ENCODE measurements at places on chromosomes 12 and 14.

GRCh38 chr12:82852529-82852928 lies 165.8 kb downstream of the TMTC2 start:
- DNase-seq: no peak

- no peak for DNase-seq
Measured at GRCh38 chr14:65193916-65194590, 91.7 kb upstream of the MAX start.

- DNase-seq: no peak
Measured at GRCh38 chr14:78763746-78764145, 593.6 kb downstream of the NRXN3 start.

GRCh38 chr12:96571101-96571862 lies 81.9 kb downstream of the CFAP54 start:
- DNase-seq: peak; percentile 49

DNA sequence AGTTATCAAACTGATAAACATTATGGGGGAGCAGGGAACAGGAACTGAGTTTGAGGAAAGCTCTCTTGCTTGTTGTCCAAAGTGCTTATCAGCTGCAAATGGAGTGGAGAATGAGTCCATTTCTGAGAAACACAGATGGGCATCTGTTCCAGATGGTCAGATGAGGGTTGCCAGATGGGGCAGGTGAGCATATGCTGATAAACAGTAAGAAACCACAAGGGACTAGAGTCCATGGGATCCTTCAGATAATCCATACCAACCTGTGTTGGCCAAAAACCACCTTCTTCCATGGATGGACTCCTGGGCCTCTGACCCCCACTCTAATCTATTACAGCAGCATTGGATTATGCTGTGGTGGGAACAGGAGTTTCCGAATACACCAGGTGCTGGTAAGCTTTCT lies 38.3 kb downstream of the GNS start:
- no peak for DNase-seq

GRCh38 chr14:73997108-73997943 lies 21.8 kb downstream of the ENTPD5 start:
- DNase-seq: no peak

GRCh38 chr12:96502949-96503532 lies 13.7 kb downstream of the CFAP54 start:
- DNase-seq: no peak

GRCh38 chr14:76977793-76978720 lies 50.5 kb downstream of the IRF2BPL start:
- peak; percentile 84 for DNase-seq

- DNase-seq: no peak
Measured at GRCh38 chr12:30098677-30099076, 314.9 kb upstream of the TMTC1 start.

GRCh38 chr14:69708586-69709560 lies 58.1 kb upstream of the SRSF5 start:
- peak; percentile 42 for DNase-seq

- DNase-seq: no peak
Measured at GRCh38 chr12:5997260-5997659, 52.2 kb upstream of the ANO2 start.

DNA sequence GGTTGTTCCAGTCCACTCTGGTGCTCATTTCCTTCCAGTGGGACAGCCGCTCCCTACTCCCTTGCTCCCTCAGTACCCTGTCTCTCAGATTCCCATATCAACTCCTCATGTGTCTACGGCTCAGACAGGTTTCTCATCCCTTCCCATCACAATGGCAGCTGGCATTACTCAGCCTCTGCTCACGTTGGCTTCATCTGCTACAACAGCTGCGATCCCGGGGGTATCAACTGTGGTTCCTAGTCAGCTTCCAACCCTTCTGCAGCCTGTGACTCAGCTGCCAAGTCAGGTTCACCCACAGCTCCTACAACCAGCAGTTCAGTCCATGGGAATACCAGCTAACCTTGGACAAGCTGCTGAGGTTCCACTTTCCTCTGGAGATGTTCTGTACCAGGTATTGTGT lies 69.9 kb downstream of the RAD52 start:
- no peak for DNase-seq

- DNase-seq: peak; percentile 68
Measured at GRCh38 chr14:20855652-20856291, 35.4 kb upstream of the RNASE3 start.

GRCh38 chr14:80638620-80639515 lies 302.7 kb downstream of the CEP128 start:
- DNase-seq: no peak

DNA sequence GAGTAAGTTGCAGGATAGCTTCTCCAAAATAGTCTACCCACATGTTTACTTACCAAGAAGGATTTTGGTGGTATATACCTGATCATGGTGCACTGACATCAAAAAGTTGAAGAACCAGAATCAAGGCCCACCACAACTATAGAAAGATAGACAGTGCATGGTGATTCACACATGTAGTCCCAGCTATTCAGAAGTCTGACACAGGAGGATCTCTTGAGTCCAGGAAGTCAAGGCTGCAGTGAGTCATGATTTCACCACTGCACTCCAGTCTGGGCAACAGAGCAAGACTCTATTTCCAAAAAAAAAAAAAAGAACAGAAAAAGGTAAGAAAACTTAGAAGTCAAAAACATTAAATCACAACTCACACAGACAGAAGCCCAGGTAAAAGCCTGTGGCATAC lies 422.2 kb upstream of the FOXG1 start:
- no peak for DNase-seq

- no peak for DNase-seq
Measured at GRCh38 chr14:73426877-73427276, 31.5 kb downstream of the NUMB start.

- peak; percentile 53 for DNase-seq
Measured at GRCh38 chr12:53231921-53232645, at the start of gene RARG. TSS of gene RARG (minus strand) at chr12:53232209. CDS start at chr12:53227545, 4,664 bp downstream.
